Smooth muscle cell of bladder (primary cell): ENCODE measurements at places on chromosomes 16 and 17. TPM values are rescaled to one million over a fixed set of nuclear protein-coding genes. Genes with fewer than 3 reads are reported as not detected.

The RND2 gene
- total RNA-seq, result 0.92 and 1.00 TPM in 2 replicates

The SLC47A1 gene
- total RNA-seq, result 1.6 and 1.7 TPM in 2 replicates

The C16orf90 gene
- total RNA-seq, result not detected in 2 replicates

The SPAG7 gene
- total RNA-seq, result 50.8 and 60.6 TPM in 2 replicates
